AML-193 (cell line): ENCODE measurements at places on chromosomes 7 and 10.
A peak's percentile ranks its signal among the peaks of the same experiment; 100 is the strongest.

GRCh38 chr10:4355350-4355749, 470.7 kb upstream of the AKR1E2 start:
- no peak for DNase-seq

DNA sequence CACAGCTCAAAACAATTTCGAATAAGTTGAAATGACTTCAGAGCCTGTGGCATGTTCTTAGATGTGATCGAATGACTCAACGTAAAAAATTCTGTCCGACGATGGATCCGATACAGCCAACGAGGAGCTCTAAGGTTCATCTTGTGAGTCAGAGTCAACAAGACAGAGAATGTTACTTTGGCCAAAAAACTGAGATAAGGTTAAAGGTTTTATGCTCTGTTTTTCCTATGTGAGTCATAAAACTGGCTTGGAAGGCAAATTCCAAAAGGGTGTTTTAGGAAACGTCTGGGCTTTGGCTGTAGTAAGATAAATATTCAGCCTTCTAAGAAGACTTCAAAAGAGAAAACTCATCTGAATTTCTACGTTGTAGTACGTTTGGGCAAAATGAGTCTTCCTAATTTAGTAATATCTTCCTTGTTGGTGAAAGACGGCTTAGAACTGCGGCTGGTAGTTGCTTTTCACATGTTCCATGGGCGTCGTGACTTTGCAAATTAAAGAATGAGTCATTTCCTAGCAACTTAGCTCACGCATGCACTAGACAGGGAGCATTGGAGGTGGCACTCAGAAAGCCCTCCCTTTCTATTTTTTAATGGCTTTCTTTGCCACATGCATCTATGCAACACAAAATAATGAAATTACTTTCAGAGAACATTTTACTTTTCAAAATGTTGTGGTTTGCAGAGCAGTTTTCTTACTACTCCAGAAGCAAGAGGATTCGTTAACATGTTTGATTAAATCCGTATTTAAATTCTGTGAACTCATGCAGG, 28.2 kb downstream of the PFKP start:
- DNase-seq, result peak; percentile 93

GRCh38 chr7:92563345-92563744, 26.8 kb downstream of the FAM133B start:
- no peak for DNase-seq

GRCh38 chr10:75972491-75973276, 541.3 kb downstream of the LRMDA start:
- no peak for DNase-seq

DNA sequence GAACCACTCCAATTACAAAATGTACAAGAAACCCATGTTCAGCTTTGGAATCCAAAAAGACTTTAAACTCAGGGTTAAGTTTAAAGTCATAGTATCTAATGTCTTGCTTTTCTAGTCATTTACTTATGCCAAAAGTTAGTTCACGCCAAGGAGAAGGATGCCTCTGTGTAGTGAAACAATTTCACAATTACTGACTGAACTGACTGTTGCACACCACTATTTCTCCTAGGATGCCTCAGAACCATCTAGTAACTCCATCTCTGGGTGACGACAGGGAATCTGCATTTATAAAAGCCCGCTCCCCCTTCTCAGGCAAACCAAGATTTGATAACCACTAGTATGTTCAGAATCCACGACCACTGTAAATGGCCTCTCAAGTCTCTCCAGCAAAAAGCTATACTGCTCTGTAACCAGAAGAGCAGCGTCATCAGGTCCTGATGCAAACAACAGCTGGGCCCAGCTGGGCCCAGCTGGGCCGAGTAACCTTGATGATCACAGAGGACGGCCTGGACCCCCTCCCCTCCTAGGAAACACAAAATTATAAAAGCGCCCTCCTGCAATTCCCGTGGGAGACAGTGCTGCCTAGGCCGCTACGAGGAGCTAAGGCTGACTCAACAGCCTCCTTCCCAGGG, 680 bp upstream of the ADO start:
- DNase-seq, result peak; percentile 26

DNA sequence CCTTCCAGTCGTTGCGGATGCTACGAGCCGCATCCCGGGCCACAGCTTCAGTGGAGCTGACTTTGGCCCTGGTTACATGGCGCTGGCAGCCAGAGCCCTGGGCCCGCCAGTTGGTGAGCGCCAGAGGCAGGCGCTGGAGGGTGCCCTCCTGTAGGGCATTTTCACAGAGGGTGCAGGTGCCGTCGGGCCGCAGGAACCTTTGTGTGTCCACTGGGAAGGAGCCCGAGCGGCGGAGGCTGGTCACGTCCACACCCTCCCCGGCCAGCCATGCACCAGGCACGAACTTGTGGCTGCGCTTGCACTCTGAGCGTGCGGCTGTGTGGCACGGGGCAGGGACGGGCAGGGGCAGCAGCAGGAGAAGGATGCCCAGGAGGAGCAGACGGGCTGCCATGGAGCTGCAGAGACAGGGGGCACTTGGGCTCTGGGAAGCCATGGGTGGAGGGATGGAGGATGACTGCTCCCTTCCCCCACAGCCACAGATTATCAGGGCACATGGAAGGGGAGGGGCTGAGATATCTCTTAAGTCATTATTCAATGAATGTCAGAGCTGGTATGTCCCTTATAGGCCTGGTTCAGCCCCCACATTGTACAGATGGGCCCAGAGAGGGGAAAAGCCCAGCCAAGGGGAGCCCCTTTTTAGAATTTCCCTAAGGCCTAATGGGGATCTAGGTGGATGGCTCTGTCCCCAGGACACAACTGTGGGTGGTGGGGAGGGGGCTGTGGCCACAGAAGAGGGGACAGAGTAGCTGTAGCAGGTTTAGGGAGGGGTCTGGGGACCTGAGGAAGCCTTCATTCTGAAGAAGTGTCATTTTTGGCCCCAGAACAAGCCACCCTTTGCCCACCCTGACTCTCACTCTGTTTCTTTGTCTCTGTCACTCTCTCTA, 1.8 kb downstream of the PRF1 start:
- DNase-seq, result no peak

- no peak for DNase-seq
These were observed 162.4 kb downstream of the TNS3 start for GRCh38 chr7:47419471-47419870.
